ENCODE measurements at places on chromosomes 3 and 15. TPM values are rescaled to one million over a fixed set of nuclear protein-coding genes. Genes with fewer than 3 reads are reported as not detected.

The CPNE9 gene
- not detected for total RNA-seq

The ZCWPW2 gene
- total RNA-seq, result 0.74 TPM

The AP3B2 gene
- 0.43 TPM for total RNA-seq

The CACNA2D3 gene
- total RNA-seq, result 0.18 TPM

The MYL3 gene
- total RNA-seq, result not detected

The ADAMTSL3 gene
- total RNA-seq, result 0.14 TPM

The P3H2 gene
- total RNA-seq, result 11.1 TPM

The TIGIT gene
- not detected for total RNA-seq

The CFAP100 gene
- total RNA-seq, result not detected

The CXCR6 gene
- total RNA-seq, result 0.28 TPM

The NOX5 gene
- total RNA-seq, result 0.09 TPM

The WDR49 gene
- under 0.01 TPM for total RNA-seq

The SERPINI2 gene
- not detected for total RNA-seq

The IMPG2 gene
- total RNA-seq, result 0.14 TPM

The SEC61A1 gene
- 290 TPM for total RNA-seq

The GOLGA6L7 gene
- not detected for total RNA-seq

The DISP2 gene
- 0.09 TPM for total RNA-seq

The EDEM1 gene
- total RNA-seq, result 21.1 TPM

The RLBP1 gene
- total RNA-seq, result not detected

The SLC2A2 gene
- total RNA-seq, result 0.09 TPM

The GP9 gene
- total RNA-seq, result not detected

The VPS8 gene
- 55.6 TPM for total RNA-seq

The HHATL gene
- not detected for total RNA-seq

The DMXL2 gene
- 25.7 TPM for total RNA-seq

The CTXND1 gene
- total RNA-seq, result not detected

The TGM5 gene
- total RNA-seq, result not detected

The GOLGA6A gene
- total RNA-seq, result not detected

The CD96 gene
- total RNA-seq, result 0.09 TPM
